Frontal cortex (tissue), 4 donors: ENCODE measurements at places on chromosomes 13 and 19. TPM values are rescaled to one million over a fixed set of nuclear protein-coding genes. Genes with fewer than 3 reads are reported as not detected.

Gene LRG1
- total RNA-seq: under 0.01 TPM

Gene SLC25A41
- total RNA-seq: 0.41 TPM

Gene CIRBP
- total RNA-seq: 573 TPM

Gene METTL21C
- 0.41 TPM for total RNA-seq

Gene GSX1
- 0.41 TPM for total RNA-seq

Gene IGFL3
- not detected for total RNA-seq

Gene KASH5
- total RNA-seq: not detected

Gene ZNF738
- total RNA-seq: 33.0 TPM

Gene DNAAF3
- not detected for total RNA-seq

Gene DNAJB1
- total RNA-seq: 32.6 TPM

Gene GGACT
- total RNA-seq: 0.82 TPM

Gene KIR3DL2
- not detected for total RNA-seq

Gene EVI5L
- 47.7 TPM for total RNA-seq

Gene DCT
- 0.41 TPM for total RNA-seq

Gene FSD1
- total RNA-seq: 38.7 TPM

Gene ZNF90
- total RNA-seq: 2.0 TPM

Gene A1BG
- total RNA-seq: 0.41 TPM

Gene TIMM13
- total RNA-seq: 18.3 TPM

Gene OR7C1
- total RNA-seq: not detected

Gene ACP7
- total RNA-seq: not detected

Gene ZNF582
- 4.5 TPM for total RNA-seq

Gene TRPC4
- total RNA-seq: 14.7 TPM

Gene PTGIR
- total RNA-seq: not detected

Gene CCNA1
- total RNA-seq: 10.2 TPM

Gene FAM124A
- total RNA-seq: 8.6 TPM

Gene RASGRP4
- total RNA-seq: under 0.01 TPM

Gene POU2F2
- 2.9 TPM for total RNA-seq

Gene ONECUT3
- total RNA-seq: not detected

Gene ZNF548
- total RNA-seq: 45.7 TPM

Gene SPACA6
- total RNA-seq: 3.7 TPM

Gene SIGLEC7
- under 0.01 TPM for total RNA-seq

Gene SHISA7
- total RNA-seq: 4.5 TPM

Gene NECTIN2
- 26.1 TPM for total RNA-seq

Gene SPATA13
- 30.6 TPM for total RNA-seq

Gene RNF17
- 3.3 TPM for total RNA-seq

Gene F10
- 0.82 TPM for total RNA-seq

Gene ANKLE1
- total RNA-seq: 0.82 TPM
